ENCODE measurements at places on chromosomes 16 and 17.

DNA sequence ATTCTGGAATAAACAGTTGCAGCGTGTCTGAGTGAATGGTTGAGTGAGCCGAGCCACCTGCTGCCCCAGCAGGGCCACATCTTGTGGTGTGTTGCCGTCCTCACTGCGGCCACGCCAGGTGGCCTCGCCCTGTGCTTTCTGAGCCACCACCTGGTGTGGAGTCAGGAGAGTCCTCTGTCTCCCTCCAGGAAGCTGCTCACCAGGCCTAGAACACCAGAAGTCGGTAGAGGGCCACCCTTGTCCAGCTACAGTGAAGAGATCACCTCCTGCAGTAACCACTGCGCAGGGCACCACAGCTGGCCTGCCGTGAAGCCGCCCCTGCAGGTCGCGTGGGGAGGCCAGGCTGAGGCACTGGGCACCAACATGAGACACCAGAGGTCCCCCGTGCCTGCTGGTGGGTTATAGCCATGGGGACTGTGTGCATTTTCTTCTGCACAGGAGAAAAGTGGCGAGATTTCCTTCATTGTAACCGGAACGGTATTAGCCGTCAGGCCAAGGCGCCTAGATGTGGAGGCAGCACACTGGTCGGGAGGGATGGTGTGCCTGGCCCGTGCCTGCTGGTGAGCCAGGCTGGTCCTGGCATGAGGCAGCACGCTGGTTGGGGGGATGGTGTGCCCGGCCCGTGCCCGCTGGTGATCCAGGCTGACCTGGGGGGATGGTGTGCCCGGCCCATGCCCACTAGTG is 28.9 kb upstream of the FOXK2 start:
- DNase-seq: no peak

GRCh38 chr16:73616770-73617169 is 568.8 kb upstream of the ZFHX3 start:
- no peak for DNase-seq

DNA sequence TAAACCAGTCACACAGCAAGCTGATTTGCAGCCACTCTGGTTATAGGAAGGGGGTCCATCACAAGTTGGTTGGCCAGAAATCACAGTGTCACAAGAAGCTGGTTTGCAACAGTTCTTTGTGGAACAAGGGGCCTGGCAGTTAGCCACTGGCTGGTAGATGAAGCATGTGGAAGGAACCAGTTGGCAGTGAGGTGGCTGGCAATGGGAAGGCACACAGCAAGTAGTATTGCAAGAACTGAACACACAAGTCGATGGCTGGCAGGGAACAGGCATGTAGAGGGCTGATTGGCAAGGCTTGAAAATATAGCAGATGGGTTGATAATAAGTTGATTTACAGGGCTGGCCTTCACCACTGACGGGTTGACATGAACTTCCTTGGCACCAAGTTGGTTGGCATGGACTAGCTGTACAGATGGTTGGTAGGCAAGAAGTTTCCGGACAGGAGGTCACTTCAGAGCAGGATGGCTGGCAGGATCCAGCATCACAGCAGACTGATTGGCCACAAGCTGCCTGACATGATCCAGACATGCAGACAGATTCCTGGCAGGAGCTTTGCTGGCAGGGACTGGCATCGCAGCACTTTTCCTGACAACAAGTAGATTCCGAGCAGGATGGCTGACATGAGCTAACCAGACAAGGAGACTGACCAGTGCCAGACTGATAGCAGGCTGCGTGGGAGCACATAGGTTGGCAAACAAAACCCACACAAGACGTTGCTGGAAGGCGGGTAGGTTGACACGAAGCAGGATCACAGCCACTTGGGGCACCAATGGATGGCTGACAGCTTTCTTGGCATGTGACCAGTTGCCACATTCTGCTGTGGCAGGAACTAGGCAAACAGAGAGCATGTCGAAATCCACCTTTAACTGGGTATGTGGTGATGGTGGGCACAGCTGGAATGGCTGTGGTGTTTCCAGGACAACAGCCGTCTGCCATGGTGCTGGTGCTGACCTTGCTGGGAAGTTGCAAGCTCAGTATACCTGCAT is at the start of gene KRTAP29-1:
Gene KRTAP29-1 (minus strand): TSS at position 936 of the 986 bp plus-strand sequence. CDS start 0 bp downstream, at position 936.
- no peak for DNase-seq

- DNase-seq: no peak
These were observed 77.1 kb upstream of the RPL38 start for GRCh38 chr17:74126179-74126900.

- no peak for DNase-seq
These were observed 67.7 kb upstream of the TANC2 start for GRCh38 chr17:62898239-62898864.

GRCh38 chr16:56944954-56945839 is 13.3 kb downstream of the HERPUD1 start:
- DNase-seq: no peak

- DNase-seq: no peak
These were observed 470 bp downstream of the TRPV3 start for GRCh38 chr17:3556916-3557767.

GRCh38 chr17:42674755-42675347 is 1.9 kb downstream of the PLEKHH3 start:
- no peak for DNase-seq

DNA sequence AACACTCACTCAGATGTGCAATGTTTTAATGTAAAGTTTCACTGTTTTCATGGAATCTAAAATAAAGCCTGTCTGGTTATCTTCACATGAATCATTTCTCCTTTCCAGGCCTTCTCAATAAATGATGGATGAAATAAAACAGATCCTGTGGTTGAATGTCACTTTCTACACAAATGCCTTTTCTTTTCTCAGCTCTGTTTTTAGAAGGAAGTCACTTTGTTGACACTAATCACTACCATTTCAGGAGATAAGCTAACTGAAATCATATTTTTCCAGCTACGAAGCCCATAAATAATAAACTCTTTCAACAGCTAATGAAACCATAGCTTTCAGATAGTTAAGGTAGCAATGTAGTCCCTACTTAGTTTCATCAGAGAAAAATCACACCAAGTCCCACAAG is 17.9 kb downstream of the NME2 start:
- no peak for DNase-seq

- no peak for DNase-seq
These were observed 151.9 kb upstream of the GSE1 start for GRCh38 chr16:85461022-85461813.

DNA sequence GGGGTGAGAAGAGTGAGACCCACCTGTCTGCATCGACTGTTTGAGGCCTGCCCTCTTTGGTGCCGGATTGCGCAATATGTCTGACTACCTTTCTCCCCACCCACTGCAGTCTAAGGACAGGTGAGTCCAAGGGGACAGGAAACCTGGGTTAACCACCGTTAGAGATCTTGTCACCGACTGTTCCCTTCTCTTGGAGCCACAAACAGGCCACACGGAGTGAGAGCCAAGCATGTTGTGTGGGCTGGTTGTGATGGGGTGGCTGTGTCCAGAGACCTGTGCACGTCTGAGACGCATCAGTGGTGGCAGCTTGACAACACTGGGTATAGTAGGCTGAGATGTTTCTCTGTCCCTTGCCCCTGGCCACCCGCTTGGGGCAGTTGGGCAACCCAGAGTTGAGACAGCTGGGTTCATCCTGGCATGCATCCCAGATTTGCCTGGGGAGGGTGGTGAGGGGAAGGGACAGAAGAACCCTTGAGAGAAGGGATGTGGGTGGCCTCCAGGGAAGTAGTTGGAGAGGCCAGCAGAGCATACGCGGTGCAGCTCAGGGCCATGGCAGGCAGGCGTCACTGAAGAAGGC is 21.4 kb downstream of the MPRIP start:
- no peak for DNase-seq

- DNase-seq: peak; percentile 34
These were observed at the start of gene NGFR for GRCh38 chr17:49494986-49495841. Gene NGFR, plus strand, starts transcription at chr17:49495293. Its CDS starts 125 bp downstream, at chr17:49495418.

GRCh38 chr17:45908460-45908859 is 14.1 kb downstream of the MAPT start:
- DNase-seq: no peak

- DNase-seq: no peak
These were observed 20.0 kb upstream of the NXPH3 start for GRCh38 chr17:49555495-49556222.

DNA sequence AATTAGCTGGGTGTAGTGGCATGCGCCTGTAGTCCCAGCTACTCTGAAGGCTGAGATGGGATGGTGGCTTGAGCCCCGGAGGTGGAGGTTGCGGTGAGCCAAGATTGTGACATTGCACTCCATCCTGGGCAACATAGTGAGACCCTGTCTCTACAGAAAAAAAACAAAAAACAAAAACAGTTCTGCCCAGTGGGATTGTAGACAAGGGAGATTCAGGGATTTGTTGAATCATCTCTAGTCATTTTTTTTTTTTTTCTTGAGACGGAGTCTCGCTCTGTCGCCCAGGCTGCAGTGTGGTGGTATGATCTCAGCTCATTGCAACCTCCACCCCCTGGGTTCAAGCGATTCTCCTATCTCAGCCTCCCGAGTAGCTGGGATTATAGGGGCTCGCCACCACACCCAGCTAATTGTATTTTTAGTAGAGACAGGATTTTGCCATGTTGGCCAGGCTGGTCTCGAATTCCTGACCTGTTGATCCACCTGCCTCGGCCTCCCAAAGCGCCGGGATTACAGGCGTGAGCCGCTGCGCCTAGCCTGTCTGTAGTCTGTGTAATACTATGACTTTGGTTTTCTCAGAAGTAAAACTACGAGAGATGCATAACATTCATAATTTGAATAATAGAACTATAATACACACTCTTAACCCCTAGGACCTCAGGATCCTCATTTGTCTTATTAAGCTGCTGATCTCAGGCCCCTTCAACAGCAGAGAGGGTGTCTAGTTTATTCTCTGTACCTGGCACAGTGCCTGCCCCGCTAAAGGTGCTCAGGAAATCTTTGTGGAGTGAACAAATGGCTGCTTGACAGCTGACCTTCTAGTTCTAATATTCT is 1.4 kb downstream of the TEN1 start:
- DNase-seq: no peak

DNA sequence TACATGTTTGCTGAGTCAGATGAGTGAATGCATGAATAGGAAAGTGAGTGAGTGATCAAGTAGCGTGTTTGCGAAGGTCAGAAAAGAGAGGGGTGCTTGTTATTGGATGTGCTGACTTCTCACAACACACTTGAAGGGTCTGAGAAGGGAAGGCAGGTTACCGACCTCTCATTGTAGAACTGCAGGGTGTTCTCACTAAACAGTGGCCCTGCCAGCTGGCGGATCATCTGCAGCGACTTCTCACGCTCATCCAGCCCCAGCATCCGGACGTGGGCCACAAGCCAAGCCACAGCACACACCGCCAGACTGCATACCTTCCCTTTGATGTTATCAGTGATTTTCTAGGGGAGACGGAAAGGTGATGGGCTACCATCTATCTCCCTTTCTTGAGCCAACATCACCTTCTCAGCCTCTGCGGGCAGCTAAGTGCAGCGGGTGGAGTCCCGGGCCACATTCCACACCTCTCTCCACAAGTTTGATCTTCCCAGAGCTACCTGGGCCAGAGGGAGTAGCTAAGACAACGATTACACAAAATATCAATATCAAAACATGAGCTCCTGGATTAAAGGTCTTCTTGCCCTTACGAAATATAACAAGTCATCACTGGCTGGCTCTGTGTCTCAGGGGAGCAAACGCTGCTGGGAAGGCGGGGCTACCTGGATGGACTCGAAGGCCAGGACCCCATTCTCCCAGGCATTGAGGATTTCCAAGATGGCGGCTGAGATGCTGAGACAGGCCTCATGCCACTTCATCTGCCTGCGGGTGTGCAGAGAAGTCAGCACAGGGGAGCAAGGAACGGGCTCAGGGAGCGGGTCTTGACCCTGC is 11.0 kb downstream of the CSF3 start:
- DNase-seq: peak; percentile 18

DNA sequence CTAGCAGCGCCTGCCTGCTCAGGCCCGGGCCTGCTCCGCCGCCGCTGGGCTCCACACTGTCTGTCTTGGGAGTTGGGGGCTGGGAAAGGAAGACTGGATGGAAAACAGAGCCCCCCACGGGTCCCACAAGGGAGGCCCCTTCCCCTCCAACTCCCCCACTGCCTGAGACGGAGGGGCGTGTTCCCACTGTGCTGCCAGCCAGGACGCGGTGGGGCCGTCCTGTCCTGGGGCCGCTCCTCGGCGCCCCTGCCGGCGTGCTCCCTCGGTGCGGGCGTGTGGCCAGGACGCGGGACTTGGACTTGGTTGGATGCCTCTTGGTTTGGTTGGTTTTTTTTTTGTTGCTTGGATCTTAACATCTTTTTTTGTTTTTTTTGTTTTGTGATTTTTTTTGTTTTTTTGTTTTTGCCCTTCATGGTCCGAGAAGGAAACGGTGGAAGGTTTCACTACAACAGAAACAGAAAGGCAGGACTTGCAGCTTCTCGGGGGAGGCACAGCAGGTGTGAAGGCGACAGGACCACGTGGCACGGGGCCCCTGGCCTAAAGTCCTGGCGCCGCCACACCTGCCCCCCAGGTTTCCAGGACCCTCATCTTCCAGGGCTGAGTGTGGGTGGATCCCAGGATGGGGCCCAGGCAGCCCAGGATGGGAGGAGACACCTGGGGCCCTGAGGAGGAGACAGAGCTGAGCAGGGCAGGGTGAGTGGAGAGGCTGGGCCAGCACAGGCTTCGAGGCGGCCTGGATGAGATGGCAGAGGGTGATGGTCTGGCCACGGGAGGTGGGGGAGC is 16.0 kb downstream of the ENGASE start:
- no peak for DNase-seq

- DNase-seq: no peak
These were observed 681.4 kb downstream of the CDH11 start for GRCh38 chr16:64440421-64440831.

GRCh38 chr16:4381935-4382794 is 10.5 kb downstream of the VASN start:
- DNase-seq: no peak

GRCh38 chr16:89287777-89288576 is 70.5 kb downstream of the ZNF778 start:
- DNase-seq: no peak

GRCh38 chr16:51556694-51557340 is 405.7 kb upstream of the SALL1 start:
- DNase-seq: no peak

- DNase-seq: no peak
These were observed 31.5 kb upstream of the B4GALNT2 start for GRCh38 chr17:49101054-49101534.

GRCh38 chr17:48477221-48477620 is 47.2 kb upstream of the SKAP1 start:
- DNase-seq: no peak

- DNase-seq: no peak
These were observed 28.0 kb downstream of the CTU2 start for GRCh38 chr16:88734361-88734728.

GRCh38 chr17:55212880-55213279 is 51.9 kb upstream of the HLF start:
- no peak for DNase-seq

GRCh38 chr16:68284847-68285246 is 20.5 kb downstream of the SLC7A6 start:
- no peak for DNase-seq

GRCh38 chr16:85829751-85830445 is 30.4 kb downstream of the COX4I1 start:
- no peak for DNase-seq

GRCh38 chr16:89216315-89217137 is 977 bp upstream of the ZNF778 start:
- peak; percentile 66 for DNase-seq

DNA sequence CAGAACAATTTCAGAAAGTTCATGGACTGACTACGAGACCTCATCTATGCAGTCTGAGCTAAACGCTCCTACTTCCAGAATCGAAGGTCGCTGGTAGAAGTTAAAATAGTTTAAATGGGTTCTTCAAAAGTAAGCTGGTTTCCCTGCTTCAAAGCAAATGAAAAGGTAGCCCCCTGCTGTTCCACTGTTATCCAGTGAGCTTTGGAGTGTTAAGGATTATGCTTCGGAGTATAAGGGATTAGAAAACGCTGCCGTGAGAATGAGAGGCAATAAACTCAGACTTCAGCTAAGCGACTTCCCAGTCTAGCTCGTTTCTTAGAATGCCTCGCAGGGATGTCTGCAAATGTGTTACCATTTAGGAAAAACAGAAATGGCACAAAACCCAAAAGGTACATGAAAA is 12.4 kb downstream of the MLYCD start:
- no peak for DNase-seq

All from activated T-helper 1 cell treated with anti-CD3 and anti-CD28 coated beads, Interleukin-2, amount 50 U/mL, for 16 hours (primary cell).